ENCODE measurements at places on chromosomes 2 and 18.

DNA sequence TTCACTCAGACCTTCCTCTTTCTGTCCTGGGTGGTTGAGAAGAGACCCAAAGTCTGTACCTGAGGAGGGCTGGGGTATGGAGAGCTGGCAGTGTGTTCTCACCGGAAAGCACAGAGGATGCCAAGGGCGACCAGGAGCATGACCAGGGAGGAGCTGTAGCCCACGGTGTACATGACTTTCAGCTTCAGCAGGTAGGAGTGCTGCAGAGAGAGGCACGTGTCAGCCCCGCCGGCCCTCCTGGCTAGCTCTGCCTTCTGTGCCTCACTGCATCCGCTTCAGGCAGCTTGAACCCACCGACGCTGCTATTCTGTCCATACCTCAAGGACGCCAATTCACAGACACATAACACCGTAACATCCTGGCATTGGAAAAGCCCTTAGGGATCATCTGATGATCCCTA lies 34.0 kb downstream of the TMEM37 start:
- no peak for DNase-seq

DNA sequence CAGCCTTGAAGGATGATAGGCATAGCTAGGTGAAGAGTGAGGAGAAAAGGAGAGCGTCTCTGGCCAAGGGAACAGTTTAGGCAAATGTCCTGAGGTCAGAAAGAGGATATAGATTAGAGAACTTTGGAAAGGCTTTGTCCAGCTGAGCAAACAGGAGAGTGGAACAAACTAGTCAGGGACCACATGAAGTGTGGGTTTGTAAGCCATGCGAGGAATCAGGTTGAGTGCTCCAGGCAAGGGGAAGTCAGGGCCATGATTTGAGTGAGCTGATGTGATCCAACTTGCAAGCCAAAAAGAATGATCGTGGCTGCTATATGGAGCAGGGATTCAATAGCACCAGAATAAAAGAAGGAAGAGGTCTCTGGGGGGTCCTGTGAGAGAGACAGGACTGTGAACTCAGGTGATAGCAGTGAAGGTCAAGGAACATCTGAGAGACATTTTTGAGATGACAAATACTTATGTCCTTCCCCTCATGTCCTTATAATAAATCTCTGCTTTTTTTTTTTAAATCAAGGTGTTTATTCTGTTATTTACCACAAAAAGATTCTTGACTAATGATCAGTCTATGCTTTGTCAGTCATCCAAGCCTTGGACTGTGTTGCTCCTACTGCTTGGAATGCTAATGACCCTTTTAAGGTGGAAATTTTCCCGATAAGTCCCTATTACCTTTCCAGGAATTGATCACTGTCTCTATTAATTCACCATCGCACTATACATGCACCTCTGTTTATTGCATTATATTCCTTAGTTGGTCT lies 472.6 kb downstream of the TXNL1 start:
- DNase-seq: no peak

GRCh38 chr2:237066396-237066795 lies 19.3 kb upstream of the COPS8 start:
- DNase-seq: no peak

GRCh38 chr2:3664925-3665324 lies 6.9 kb downstream of the ALLC start:
- DNase-seq: no peak

- no peak for DNase-seq
Observed at GRCh38 chr18:63878343-63878742, 9.2 kb upstream of the SERPINB2 start.

- no peak for DNase-seq
Observed at GRCh38 chr2:178448968-178449661, 1.9 kb downstream of the PRKRA start.

GRCh38 chr2:23432531-23432930 lies 47.6 kb downstream of the KLHL29 start:
- no peak for DNase-seq

DNA sequence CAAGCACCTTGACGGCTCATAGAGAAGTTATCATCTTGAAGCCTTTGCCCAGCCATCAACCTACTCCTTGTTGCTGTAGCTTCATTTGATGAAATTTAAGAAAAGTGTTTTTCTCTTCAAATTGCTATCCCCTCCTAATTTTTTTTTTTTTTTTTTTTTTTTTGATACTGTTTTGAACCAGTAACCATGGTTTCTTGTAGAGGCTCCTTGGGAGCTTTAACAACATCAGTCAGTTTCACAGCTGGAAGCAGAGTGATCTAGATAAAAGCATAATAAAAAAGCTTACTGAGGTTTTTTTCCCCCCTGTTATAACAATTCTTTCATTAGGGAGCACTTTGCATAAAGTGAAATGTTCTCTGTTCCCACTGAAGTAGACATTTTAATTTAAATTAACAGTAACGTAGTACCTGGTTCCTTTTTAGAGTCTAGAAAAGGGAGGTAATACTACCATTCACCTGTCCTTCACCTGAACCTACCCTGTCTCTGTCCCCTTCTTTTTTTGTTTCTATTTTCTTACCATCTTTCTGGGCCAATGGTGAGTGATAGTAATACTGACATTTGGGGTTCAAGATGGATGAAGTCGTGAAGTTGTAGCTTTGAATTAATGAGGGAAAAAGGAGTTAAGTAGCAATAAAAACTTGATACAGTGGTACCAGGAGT lies 101.5 kb downstream of the NCOA1 start:
- DNase-seq: no peak

- DNase-seq: no peak
Observed at GRCh38 chr2:123826729-123827271, 198.3 kb upstream of the CNTNAP5 start.

- no peak for DNase-seq
Observed at GRCh38 chr2:86417961-86418360, 23.2 kb upstream of the KDM3A start.

GRCh38 chr2:147909178-147909577 lies 64.3 kb downstream of the ACVR2A start:
- DNase-seq: no peak

GRCh38 chr18:40371673-40372072 lies 1583.4 kb upstream of the PIK3C3 start:
- DNase-seq: no peak

Measured in activated CD8-positive, alpha-beta memory T cell treated with anti-CD3 and anti-CD28 coated beads, Interleukin-2, amount 50 U/mL, for 4 hours (primary cell).